ENCODE measurements at places on chromosomes 2 and 18.

GRCh38 chr2:150812664-150813367 lies 325.3 kb upstream of the RND3 start:
- DNase-seq, result no peak

DNA sequence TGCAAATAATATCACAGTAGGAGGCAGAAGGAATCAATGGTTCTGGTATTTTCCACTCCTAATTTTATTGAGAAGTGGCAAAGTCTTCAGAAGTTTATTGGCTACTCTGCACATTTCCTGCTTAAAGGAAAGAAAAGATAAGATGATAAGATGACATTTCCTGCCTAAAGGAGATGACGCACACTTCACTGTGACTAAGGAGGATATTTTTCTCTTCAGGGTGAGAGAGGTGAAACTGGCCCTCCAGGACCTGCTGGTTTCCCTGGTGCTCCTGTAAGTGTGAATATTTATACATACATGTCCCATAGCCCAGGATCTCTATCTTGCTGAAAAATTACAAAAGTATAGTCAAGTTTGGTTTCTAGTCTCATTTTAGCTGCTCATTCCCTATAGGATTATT lies 27.9 kb downstream of the COL3A1 start:
- no peak for DNase-seq

DNA sequence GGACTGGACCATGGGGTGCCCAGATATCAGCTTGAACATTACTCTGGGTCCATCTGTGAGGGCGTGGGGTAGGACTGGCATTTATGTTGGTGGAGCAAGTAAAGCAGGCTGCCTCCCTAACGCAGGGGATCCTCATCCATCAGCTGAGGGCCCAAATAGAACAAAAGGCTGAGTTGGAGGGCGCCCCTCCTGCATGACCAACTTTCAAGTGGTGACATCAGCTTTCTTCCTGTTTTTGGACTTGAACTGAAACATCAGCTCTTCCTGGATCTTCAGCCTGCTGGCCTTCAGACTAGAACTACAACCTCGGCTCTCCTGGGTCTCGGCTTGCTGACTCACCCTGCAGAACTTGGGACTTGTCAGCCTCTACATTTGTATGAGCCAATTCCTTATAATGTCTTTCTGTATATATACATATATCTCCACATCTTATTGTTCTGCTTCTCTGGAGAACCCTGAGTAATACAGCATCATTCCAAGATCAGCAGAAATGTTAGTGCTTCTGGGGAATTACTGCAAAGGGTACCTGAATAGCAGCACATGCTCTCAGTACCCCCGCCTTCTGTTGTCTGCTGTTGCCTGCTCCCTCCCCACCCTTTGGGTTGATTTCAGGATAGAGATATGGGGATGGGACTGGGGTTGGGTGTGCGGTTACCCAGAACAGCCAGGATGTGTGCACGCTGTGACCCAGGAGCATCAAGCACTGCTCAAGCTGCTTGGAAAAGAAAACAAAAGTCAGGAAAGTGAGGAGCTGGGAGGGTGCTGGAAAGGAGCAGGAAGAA lies 20.0 kb downstream of the TMEM127 start:
- no peak for DNase-seq

DNA sequence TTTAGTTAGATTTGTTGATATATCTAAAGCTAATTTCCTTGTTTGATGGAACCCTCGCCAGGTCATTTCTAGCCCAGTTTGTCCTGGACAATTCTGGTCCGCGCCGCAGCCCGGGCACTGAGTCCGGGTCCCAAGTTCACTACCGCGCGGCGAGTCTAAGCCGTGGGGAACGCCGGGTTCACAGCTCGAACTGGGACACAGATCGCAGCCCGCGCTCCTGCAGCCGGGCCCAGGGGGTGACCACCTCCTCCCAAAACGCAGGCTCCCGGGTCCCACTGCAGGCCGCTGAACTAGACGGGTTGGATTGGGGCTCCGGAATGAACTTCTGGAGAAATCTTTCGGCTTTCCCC lies 681 bp downstream of the ACADL start:
- no peak for DNase-seq

DNA sequence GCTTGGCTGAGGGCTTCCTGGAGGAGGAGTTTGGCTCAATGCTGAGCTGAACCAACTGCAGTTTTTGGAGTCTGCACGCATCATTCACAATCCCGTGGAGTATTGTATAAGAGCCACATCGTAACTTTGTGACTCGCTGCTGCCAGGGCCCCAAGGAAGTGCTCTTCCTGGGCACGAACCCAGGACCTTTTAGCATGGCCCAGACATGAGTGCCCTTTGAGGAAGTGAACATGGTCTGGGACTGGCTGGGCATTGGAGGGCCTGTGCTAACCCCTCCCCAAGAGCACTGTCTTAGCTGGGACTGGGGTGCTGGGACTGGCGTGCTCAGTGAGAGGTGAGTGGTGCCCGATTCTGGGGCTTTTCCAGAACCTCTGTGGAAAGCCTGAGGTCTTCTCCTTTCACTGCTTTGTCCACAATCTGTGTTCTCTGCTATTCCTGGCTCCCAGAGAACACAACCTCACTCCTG lies 88.6 kb downstream of the LIPG start:
- no peak for DNase-seq

DNA sequence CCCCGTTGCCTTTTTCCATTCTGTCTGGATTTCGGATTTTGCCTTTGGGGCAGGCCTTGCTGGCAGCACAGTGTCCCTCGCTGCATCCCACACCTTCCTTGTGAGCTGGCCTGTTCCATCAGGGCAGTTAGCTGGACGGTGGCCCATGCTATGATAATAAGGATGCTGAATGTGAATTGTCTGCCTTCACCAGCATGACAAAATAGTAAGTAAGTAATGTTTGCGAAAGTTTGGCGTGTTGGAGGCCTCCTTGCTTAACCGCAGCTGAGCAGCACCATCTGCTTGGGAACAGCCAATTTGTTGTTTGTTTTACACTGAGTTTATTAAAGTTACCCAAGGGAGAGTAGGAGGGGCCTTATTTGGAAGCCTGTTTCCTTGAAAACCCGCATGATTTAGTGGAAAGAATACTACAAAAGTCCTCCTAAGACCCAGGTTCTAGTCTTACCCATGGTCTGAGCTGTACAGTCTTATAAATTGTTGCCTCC lies 469.7 kb upstream of the FANCL start:
- DNase-seq, result no peak

GRCh38 chr2:6297238-6297637 lies 568.5 kb downstream of the CMPK2 start:
- DNase-seq, result no peak

GRCh38 chr2:233285921-233286320 lies 21.7 kb upstream of the SAG start:
- no peak for DNase-seq

- no peak for DNase-seq
Observed at GRCh38 chr2:65198737-65199136, 28.9 kb upstream of the ACTR2 start.

DNA sequence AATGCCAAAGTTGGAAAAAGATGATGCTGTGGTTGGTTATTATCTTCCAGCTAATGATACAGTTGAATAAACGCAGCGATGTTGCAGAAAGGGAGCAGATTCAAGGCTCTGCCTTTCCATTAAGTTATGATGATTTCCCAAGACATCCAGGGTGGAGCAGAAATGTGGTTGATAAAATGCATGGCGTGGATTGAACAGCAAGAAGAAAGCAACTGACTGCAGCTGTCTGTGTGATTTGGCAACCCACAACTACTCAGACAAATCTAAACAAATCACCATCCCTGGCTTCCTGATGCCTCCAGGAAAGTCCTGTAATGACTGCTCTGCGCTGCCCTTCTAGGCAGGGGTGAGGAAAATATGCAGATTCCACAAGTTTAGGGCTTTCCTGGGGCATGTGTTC lies 166.3 kb downstream of the NRP2 start:
- DNase-seq, result no peak

GRCh38 chr2:71532327-71532726 lies 79.0 kb downstream of the DYSF start:
- DNase-seq, result no peak

GRCh38 chr2:191565120-191565519 lies 112.8 kb upstream of the NABP1 start:
- DNase-seq, result no peak

GRCh38 chr2:67641312-67642045 lies 244.3 kb downstream of the ETAA1 start:
- no peak for DNase-seq

DNA sequence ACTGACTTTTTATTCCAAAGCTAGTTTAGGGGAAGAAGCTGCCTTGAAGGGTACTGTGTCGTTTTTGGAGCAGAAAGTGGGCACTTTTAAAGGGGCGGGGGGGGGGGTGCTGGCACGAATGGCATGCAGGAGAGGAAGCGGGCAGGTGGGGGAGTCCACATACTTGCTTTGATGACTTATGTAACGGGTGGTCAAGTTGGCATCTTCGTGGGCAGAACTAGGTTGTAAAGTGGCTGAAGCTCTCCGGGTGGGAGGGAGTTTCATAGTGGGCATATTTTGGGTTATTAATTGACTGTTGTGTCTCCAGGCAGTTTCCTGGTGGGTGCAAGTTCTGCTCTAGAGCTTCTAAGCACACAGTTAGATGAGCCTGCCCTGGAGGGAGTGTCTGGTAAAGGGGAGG lies 19.9 kb downstream of the PCARE start:
- no peak for DNase-seq

DNA sequence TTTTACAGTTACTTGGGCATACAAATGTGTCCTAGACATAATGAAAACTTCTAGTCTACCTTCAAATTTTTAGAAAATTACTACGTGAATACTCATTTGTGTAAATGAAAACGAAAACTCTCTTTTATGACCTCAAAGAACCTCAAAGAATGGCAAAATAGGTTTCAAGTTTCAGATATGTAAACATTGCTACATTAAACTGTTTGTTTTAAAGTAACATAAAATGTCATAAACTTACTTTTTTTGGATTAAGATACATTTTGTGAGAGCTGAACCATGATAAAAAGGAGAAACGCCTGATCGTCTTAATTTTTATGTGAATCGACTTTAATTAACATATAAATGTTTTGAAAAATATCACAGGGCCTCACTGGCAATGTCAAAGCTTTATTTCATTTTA lies 91.4 kb downstream of the PPP1R1C start:
- DNase-seq, result no peak

DNA sequence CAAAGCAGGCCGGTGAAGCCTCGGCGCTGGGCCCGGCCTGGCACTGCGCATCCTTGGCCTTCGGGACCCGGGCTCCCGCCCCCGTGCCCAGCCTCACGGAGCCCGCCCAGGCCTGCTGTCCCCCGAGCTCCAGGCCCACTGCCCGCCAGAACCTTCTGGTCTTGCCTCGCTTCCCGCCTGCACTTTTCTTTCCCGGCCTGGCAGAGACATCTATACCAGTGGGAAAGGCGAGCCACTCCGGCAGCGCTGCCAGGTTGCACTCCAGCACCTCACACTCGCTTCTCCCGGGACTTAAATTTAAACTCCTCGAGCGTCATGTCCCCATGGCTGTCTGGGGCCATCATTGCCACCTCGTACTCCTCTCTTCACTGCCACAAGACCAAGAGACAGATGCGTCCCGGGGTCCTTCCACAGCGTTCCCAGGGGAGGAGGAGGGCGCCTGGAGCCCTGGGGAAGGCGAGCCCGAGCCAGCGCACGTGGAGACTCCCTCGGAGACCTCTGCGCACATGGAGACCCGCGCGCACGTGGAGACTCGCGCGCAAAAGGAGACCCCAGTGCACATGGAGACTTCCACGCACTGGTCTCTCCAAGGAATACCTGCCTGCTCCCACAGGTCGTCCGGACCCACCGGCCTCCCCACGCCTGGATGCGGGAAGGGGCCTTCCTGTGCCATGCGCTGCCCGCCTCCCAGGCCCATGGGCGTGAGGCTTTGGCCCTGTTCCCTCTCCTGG lies 253.1 kb upstream of the SALL3 start:
- no peak for DNase-seq

DNA sequence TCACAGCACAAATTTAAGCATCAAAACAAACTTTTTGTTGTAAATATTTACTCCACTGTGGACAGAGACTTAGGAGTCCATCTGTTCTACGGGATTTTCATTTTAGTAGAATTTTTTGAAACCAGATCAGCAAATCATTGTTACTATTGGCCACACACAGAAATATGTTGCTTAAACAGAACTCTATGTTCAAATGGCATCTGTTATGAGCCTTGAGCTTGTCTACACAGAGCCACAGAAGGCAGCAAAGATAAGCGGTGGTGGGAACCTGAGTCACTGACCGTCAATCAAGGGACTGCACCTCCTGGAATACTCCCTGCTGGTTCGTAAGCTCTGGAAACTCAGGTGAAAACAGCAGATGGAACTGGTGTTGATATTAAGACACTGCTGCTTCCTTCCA lies 156.8 kb downstream of the TMEM200C start:
- no peak for DNase-seq

- no peak for DNase-seq
Observed at GRCh38 chr18:29651122-29651680, 1391.3 kb downstream of the DSC3 start.

Data from stimulated activated CD8-positive, alpha-beta memory T cell treated with anti-CD3 and anti-CD28 coated beads, Interleukin-2, amount 100 ng/mL, for 1 hour (primary cell).